ENCODE measurements at places on chromosomes 2 and 18.

- no peak for DNase-seq
Measured at GRCh38 chr2:120346667-120347358, 877 bp downstream of the INHBB start.

GRCh38 chr2:28991021-28991420 is 9.9 kb downstream of the TOGARAM2 start:
- DNase-seq = no peak

DNA sequence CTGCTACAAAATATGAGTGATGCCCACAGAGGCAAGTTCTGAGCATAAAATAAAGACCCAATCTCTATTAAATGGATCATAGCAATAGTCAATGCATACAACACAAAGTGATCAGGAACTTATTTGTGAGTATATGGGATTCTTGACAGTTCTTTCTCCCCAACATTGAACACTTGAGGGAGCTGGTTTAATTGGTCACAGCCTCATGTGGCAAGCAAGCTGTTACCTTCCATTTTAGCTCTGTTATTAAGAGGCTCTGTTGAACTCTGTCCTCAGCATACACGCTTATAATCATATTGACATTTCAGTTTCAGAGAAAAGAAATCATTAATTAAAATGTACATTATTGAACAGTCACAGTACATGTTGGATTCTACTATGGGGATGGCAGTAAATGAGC is 37.6 kb upstream of the PAX3 start:
- DNase-seq = no peak

DNA sequence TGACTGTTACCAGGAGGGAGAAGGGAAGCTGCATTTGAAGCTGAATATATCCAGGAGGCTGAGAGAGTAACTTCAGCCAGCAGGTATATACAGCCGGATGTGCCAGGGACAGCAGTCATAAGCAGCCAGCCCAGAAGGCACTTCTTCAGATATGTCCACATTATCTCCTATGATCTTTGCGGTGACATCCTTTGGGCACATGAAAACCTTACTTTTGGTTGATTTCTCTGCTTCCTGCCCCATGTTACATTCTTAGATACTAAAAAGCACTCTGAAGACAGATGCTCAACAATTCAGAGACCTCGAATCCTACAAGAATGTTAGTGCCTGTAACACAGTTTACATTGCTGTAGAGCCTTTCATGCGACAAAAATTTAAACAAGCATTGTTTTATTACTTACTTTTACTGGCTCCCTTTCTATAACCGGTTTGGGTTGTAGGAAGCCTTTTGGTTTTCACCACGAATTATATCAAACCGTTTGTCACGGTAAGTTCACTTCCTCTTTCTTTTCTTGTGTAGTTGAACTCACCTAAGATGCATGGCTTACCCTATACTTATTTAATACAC is 50.3 kb upstream of the TLK1 start:
- no peak for DNase-seq

- DNase-seq = no peak
Measured at GRCh38 chr18:26746398-26746797, 119.1 kb downstream of the AQP4 start.

DNA sequence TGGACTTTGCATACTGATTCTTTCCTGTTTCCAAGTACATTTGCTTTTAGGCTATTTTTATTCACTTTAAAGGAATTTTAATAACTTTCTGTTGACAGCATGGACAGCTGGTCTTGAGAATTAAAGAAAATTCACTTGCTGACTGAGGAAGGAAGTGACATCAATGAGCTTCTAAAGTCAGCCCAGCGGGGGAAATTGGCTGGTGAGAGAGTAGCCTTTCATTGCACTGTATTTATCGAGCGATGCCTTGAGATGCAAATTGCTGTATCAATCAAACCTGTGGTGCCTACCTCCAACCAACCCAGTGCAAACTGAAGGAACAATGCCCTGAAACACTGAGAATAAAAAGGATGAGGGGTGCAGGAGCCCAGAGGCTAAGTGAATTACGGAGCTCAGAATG is 91.4 kb upstream of the AQP4 start:
- DNase-seq = no peak

DNA sequence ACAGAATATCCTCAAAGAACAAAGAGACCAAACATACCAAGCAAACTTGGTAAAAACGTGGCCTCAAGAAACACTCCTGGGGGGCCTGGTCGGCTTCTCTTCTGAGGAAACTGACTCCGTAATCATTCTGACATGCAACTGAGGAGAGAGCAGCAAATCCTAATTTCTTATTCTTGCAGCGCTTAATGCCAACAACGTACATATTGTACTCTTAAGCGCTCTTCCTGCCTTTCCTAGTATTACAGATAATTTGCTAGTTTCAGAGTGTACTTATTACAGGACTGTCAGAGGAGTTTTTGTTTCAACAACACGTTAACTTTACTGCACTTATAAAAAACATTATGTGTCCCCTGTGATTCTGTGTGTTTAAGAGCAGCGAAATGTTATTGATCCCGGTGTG is 64.9 kb downstream of the ZNF521 start:
- DNase-seq = no peak

DNA sequence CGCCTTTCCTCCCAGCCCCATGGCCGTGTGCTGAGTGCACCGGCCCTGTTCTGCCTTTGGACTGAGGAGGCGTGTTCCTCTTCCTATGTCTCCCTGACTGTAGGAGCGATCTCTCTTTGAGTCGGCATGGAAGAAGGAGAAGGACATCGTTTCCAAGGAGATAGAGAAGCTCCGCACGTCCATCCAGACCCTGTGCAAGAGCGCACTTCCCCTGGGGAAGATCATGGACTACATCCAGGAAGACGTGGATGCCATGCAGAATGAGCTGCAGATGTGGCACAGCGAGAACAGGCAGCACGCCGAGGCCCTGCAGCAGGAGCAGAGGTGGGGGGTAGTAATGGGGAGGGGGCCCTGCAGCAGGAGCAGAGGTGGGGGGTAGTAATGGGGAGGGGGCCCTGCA is 29.4 kb upstream of the ASB1 start:
- DNase-seq = no peak

- no peak for DNase-seq
Measured at GRCh38 chr2:13884291-13884976, 748.1 kb upstream of the LRATD1 start.

DNA sequence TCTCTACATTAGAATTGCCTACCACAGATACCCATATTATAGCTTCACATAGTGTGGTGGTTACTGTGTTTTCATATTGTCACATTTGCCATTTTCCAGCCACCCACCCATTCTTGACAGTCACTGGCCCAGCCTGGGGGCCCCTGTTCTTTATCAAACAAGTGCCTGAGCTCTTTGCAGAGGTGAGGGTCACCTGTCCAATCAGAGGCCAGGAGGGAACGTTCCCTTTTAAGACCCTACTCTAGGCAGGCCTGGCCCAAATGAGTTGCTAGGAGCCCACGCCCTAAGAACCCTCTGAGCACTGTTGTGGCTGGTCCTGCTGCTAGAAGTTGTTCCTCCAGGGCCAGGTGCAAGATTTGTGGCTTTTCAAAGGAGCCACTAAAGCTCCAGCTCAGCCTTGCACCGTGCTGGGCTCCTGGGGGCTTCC is 5.2 kb downstream of the IL37 start:
- DNase-seq = no peak

DNA sequence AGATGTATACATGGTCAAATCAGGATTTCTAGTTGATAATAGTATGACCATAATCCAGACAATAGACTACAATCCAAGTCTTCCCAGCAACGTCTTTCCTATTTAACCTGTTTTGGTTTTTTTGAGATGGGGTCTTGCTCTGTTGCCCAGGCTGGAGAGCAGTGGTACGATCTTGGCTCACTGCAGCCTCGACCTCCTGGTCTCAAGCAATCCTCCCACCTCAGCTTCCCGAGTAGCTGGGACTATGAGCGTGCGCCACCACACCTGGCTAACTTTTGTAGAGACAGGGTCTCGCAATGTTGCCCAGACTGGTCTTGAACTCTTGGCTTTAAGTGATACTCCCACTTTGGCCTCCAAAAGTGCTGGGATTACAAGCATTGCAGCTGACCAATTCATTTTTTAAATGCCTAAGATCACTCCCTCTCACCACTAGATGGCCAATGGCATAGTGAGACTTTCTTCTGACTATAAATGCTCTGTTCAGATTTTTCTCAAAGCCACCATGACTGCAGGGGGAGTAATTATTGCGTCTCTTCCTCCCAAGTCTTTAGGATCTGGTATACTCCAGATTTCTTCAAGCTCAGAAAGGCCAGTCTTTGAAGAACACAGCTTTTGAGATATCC is 47.6 kb downstream of the HNRNPLL start:
- no peak for DNase-seq

GRCh38 chr2:121825003-121825950 is 69.8 kb downstream of the TSN start:
- no peak for DNase-seq

DNA sequence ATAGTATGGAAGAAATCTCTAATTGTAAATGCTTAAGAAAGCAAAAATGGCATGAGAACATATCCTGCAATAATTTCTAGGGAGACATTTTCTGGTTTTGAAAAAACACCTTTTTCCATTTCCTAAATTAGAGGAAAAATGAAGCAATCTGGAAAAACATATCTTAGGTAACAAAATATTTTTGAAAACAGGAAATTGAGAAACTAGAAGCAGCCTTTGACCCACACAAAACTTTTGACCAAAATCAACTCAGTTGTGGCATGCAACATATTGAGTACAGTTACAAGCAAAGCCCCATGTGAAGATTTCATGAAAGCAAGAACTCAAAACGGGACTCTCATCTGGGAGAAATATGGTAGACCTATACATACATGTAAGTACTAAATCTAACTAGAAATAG is 28.6 kb upstream of the CHAC2 start:
- no peak for DNase-seq

DNA sequence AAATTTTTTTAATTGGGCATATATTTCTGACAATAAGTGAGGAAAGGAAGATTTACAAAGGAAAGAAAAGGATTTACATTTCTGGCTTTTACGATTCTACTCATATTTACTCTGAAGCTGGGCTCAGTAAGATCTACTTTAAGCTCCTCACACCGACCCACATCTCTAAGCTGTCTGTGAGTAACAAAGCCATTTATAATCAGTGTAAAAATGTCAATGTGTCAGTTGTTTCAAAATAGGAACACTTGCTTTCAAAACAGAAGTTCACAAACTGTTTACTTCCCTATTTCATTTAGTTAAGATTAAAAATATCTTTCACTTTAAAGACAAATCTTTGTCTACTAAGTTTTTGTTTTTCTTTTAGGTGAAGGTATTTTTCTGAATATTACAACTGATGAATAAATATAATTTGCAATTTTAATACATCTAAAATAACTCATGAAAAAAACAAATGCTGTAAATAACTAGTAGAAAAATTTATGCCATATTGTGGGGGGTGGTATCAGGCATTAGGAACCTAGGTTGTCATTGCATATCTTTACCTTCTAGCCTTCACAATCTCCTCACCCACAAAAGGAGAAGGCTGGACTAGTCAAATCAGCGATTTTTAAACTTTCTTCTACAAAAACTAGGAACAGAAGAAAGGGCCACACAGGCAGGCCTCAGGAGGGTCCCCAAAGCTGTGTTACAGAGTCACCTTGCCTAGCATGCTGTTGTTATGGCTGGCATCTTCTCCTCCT is 64.5 kb downstream of the TMEM131 start:
- no peak for DNase-seq

DNA sequence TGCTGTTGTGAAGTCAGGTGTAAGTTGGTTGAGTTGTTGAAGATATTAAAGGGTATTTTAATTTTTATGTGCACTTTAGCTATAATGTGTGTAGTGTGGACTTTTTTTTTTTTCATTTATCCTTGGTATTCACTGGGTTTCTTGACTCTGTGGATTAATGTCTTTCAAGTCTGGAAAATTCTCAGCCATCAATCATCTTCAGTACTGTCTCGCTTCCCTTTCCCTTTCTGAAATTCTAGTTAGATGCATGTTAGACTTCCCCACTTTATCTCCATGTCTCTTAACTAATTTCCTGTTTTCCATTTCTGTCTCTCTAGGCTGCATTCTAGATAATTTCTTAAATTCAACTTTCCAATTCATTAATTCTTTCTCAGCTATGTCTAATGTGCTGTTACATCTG is 247.7 kb upstream of the REV1 start:
- no peak for DNase-seq

DNA sequence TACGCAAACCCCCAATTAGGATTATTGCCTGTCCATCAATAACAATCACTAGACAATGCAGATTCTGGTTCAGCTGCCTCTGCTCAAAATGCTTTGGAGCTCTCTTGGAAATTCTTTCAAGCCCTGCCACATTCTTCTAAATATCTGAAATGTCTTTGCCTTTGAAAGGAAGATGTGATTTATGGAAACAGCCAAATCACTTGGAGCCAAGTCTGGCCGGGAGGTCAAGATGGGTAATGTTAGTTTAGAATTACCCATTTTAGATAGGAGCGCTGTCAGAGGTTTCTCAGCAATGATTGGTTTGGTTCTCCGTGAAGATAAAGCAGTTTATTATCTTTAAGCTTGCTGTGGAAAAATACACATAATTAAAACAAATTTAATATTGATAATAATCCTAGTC is 306.7 kb downstream of the SETBP1 start:
- no peak for DNase-seq

- no peak for DNase-seq
Measured at GRCh38 chr18:69737851-69738250, 209.8 kb downstream of the CD226 start.

DNA sequence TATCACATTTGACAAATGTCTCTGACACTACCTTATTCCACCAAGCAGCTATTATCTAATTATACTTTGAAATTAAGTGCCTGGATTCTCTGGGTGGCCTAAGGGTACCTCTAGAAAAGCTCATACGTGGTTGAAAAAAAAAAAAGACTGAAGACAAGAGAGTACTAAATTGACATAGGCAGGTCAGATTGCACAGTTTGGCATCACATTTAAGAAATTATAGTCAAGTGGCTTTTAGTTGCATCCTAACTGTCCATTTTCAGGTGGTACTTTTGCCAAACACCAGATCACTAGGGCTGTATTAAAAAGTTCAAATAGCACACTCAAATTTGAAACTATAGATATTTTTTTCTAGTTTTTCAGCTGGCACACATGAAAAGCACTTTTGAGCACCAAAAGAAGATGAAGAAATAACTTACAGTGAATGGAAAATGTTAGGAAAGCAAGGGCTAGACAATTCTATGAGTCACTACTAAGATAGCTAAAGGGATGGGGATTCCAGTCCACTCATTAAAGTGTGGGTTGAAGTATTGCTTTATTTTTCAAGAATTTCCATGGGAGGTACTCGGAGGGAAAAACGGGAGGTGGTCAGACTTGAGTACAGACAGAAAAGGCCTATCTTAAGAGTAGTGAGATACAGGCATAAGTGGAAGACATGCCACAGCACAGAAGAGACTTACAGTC is 106.5 kb upstream of the COL5A2 start:
- DNase-seq = no peak

GRCh38 chr2:181660181-181660580 is 3.3 kb upstream of the CERKL start:
- DNase-seq = no peak

GRCh38 chr18:79397830-79398761 is 2.4 kb downstream of the NFATC1 start:
- DNase-seq = peak; percentile 43
